ENCODE measurements at places on chromosomes 5 and 9. TPM values are rescaled to one million over a fixed set of nuclear protein-coding genes. Genes with fewer than 3 reads are reported as not detected.

GRCh38 chr5:98769959-98770208 lies 3.6 kb upstream of the RGMB start:
- no peak for DNase-seq

- peak; percentile 86 for DNase-seq
These were observed at the start of gene TRPM6 for GRCh38 chr9:74887041-74887980. TSS of gene TRPM6 (minus strand) at chr9:74887921. CDS start at chr9:74887856, 65 bp downstream.

- DNase-seq: no peak
These were observed 7.0 kb downstream of the GRIN1 start for GRCh38 chr9:137145731-137146526.

GRCh38 chr9:90929626-90930025 lies 128.0 kb downstream of the SYK start:
- DNase-seq: no peak

The IL5 gene
- not detected for total RNA-seq

The ELOVL7 gene
- 0.19 TPM for total RNA-seq

Measured in left ventricle myocardium inferior (tissue), 1 donor.